ENCODE measurements at places on chromosomes 11 and 22.

DNA sequence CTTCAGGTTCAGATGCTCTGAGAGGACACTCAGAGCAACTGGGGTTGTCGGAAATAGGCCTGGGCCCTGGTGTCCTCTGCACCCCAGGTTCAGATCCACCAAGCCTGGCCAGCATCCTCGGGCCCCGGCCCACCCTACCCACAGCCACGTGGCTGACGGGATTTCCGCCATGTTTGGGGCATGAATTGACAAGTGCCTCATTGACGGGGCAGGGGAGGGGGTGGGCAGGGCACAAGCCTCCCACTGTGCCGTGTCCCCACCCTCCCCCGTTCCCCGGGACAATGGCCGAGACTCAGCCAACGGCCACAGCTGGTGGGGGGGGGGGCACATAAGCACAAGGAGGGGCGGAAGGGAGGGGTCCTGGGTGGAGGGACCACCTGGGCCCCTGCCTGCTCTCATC, 8.5 kb downstream of the MYRF start:
- DNase-seq: no peak

GRCh38 chr11:6433998-6434660, 6.7 kb downstream of the HPX start:
- no peak for DNase-seq

DNA sequence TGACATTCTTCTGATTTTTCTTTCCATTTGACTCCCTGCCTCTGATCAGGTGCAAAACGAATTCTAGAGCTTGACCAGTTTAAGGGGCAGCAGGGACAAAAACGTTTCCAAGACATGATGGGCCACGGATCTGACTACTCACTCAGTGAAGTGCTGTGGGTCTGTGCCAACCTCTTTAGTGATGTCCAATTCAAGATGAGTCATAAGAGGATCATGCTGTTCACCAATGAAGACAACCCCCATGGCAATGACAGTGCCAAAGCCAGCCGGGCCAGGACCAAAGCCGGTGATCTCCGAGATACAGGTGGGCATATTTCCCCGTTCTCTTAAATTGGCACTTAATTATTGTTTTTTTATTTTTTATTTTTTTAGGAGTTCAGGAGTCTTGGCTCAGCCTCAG, 15.4 kb downstream of the XRCC6 start:
- DNase-seq: no peak

DNA sequence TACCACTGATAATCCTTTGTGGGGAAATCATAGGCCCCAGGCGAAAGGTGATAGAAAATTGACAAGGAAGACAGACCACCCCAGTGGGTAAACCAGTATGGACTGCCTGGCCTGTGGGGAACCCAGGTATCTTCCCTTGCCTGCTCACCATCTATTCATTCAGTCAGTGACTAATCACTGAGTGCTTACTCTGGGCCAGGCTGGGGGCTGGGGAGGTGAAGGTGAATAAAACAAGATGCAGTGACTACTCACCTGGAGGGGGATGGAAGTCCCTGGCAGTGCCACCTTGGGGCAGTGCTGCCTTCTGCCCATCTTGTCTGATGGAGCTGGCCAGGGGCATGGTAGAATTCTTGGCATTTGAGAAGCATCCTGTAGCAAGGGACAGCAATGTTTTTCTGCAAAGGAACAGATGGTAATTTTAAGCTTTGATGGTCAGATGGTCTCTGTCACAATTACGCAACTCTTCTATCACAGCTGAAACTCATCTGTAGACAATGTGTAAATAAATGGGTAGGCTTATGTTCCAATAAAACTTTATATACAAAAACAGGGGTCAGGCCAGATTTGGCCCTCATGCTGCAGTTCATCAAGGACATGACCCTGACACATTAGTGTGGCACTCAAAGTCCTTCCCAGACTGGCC, 4.6 kb downstream of the ISX start:
- DNase-seq: no peak

GRCh38 chr11:126914941-126915340, 85.6 kb downstream of the KIRREL3 start:
- DNase-seq: no peak

- no peak for DNase-seq
Measured at GRCh38 chr11:65492637-65493366, 6.0 kb upstream of the MALAT1 start.

GRCh38 chr11:37946155-37946766, 1348.2 kb upstream of the RAG2 start:
- DNase-seq: no peak

GRCh38 chr11:13249992-13250391, 27.6 kb upstream of the BMAL1 start:
- no peak for DNase-seq

GRCh38 chr11:86181379-86181778, 63.2 kb upstream of the EED start:
- DNase-seq: no peak

- no peak for DNase-seq
Measured at GRCh38 chr11:79421820-79422219, 19.0 kb downstream of the TENM4 start.

GRCh38 chr11:63572026-63572688, 9.0 kb upstream of the PLAAT2 start:
- DNase-seq: no peak

DNA sequence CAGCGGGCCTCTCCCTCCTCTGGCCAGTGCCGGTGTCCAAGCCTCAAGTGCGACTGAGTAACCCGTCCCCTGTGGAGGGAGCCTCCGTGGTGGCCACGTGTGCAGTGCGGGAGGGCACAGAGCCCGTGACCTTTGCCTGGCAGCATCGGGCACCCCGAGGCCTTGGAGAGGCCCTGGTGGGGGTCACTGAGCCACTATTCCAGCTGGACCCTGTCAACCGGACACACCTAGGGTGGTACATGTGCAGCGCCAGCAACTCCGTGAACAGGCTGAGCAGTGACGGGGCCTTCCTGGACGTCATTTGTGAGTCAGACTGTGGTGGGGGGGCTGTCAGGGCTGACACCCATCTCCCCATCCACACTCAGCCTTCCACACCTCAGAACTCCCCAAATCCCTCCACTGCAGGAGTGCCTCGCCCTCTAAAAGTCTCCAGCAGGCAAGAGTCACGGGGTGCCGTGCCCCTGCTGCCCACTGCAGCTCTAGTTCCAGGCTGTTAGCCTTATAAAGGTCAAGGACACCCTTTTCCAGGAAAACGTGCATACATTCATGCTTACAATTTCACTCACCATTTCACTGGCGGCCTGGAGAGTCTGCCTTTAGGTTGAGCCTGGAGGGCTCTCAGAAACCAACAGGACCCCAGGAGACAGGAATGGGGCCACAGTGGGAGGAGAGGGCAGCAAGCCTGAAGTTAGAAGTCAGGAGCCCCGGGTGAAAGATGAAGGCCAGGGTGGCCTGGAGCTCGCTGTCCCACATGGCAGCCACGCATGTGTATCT, 2.6 kb downstream of the VSIG10L2 start:
- DNase-seq: no peak

DNA sequence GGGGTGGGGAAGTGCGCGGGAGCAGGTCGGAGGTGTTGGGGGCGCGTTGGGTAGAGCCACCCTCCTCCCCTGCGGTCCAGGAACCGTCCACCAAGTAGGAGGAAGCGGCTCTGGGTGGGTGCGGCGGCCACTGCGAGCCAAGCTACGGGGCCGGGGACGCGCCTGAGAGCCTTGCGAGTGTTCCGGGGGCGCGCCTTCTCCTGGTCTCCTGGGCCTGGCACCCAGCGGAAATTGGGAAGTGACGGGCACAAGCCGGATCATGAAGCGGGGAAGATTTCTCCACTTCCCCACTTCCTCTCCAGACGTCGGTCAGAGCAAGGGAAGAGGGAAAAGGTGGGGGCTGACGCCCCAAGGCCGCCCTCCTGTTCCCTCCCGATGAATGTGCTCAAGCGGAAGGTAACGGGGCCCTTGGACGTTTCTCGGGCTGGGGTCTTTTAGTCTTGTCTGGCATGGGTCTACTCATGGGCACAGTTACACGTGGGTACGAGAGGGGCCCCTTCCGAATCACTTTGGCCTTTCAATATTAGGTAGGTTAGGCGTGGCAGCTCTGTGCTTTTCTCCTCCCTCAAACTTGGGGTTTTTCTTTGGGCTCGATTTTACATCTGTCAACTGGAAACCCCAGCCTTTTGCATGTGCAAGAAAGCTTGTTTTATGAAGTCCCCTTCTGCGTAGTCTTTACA, 865 bp downstream of the RBM14 start:
- no peak for DNase-seq
